ENCODE measurements at places on chromosomes 7 and 10.

GRCh38 chr7:29988424-29989256 is 961 bp downstream of the SCRN1 start:
- DNase-seq = no peak

DNA sequence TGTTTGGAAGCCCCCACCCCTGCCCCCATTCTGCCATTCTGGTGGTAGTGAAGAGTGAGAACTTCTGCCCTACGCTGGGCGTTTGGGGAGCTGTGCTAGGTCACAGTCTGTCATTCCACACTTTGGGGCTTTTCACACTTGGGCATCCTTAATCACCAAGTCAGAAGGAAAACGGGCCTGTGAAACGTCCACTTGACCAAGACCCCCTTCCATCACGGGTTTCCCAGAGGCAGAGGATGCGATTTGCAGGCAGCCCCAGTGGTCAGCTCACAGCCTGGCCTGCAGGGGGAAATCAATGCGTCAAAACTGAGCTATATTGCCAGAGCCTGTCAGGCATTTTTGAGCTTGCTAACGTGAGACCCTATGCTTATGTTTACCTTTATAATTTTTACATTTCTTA is 663.3 kb upstream of the MGMT start:
- no peak for DNase-seq

GRCh38 chr10:47310090-47310505 is 10.1 kb downstream of the GDF10 start:
- no peak for DNase-seq

GRCh38 chr7:74014931-74015330 is 13.0 kb upstream of the ELN start:
- DNase-seq = no peak

GRCh38 chr7:17671956-17672355 is 268.3 kb downstream of the SNX13 start:
- no peak for DNase-seq
